ENCODE measurements at places on chromosomes 6 and 20. TPM values are rescaled to one million over a fixed set of nuclear protein-coding genes. Genes with fewer than 3 reads are reported as not detected.

The LAMA2 gene
- 91.5 TPM for total RNA-seq

The SEC63 gene
- total RNA-seq, result 116 TPM

The FHL5 gene
- total RNA-seq, result 37.9 TPM

The ADGRF5 gene
- total RNA-seq, result 24.1 TPM

The NKAPL gene
- total RNA-seq, result 2.8 TPM

The PCNA gene
- 30.3 TPM for total RNA-seq

The PROKR2 gene
- total RNA-seq, result not detected

The DUSP15 gene
- 1.0 TPM for total RNA-seq

The VEGFA gene
- total RNA-seq, result 88.4 TPM

The BMP7 gene
- total RNA-seq, result 0.65 TPM

The DNPH1 gene
- 42.5 TPM for total RNA-seq

The KIFC1 gene
- total RNA-seq, result 0.29 TPM

The HAO1 gene
- not detected for total RNA-seq

The RMND1 gene
- total RNA-seq, result 16.2 TPM

DNA sequence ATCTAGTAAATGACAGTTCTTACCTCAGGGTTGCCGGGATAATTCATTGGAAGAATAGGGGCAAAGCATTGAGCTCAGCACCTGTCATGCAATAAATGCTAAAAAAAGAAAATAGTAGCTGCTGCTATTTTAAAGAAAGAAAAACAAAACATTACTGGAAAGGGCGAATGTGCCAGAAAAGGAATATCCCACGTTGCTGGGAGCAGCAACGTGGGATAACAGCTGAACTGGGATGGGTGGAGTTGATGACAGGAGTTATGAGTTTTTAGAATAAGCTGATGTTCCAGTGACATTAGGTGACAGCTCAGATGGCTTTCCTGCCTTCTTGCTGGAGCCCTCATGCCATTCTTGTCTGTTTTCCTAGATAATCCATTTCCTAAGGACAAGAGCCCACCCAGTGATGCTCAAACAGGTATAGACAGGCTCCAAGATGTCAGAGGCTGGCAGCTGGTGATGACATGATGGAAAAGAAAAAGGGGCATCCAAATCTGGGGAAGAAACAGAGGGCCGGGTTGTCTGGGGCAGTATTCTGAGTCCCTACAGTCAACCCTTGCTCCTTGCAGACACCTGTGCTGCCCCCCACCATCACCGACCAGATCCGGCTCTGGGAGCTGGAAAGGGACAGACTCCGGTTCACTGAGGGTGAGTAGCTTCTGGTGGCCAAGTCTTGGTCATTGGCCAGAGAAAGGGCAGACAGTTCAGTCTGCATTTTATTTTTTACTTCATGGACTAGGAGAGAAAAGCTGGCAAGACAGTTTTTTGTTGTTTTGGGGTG is 1.1 kb upstream of the VARS2 start:
- DNase-seq, result no peak

GRCh38 chr20:41452226-41452625 is 85.6 kb upstream of the EMILIN3 start:
- no peak for DNase-seq

DNA sequence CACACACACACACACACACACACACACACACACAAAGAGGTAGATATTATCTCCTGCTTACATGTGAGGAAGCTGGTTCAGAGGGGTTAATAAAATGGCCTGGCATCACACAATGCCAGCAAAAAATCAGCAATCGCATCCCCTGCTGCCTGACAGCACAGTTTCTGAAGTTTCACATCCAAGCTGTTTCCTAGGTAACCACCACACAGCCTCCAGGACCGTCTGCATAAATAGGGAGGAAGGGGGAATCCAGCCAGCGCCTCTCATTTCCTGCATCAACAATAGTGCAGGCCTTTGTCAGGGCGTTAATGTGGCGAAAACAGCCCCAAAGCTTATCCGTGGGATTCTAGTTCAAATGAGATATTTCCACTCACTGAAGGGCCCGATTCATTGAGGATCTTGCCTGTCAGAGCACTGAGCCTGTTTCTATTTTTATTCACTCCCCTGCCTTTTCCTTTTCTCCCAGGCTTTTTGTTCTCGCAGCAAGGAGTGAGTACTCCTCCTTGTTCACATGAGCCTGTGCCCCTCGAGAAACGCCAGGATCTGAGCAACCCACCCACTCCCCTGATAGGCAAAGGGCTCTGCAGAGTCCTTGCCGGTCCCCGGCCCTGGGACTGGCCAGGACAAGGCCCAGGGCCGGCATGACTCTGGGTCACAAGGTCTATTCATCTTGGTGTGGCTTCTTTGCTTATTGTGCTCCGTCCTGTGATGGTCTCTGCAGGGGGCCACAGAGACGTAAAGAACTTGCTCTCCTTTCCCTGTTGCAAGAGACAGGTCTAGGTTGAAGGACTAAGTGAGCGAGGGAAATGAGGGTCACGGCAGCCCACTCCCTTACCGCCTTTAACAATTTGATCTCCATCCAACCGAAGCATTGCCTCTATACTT is 32.7 kb downstream of the TUBB2B start:
- DNase-seq, result peak; percentile 43

GRCh38 chr6:21523652-21524051 is 69.9 kb upstream of the SOX4 start:
- no peak for DNase-seq

DNA sequence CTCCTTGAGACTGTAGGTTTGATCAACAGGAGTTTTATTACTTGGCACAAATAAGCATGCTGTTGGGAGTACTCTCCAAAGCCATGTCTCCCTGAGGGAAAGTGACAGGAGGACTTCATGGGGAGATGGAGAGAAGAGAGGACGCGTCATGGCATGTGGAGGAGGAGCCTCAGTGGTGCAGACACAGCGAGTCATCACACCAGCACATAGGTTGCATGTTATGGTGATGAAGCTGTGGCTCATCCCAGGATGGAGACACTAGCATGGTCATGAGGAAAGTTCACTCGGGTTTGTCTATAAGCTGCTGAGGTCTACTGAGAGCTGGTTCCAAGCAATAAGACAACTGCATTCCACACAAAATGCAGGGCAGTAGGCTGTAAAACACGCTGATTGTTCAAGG is 13.2 kb upstream of the SSTR4 start:
- DNase-seq, result no peak

GRCh38 chr20:44711237-44711636 is 3.9 kb upstream of the CCN5 start:
- DNase-seq, result peak; percentile 69

GRCh38 chr6:52152711-52153160 is 33.4 kb upstream of the IL17A start:
- DNase-seq, result no peak

GRCh38 chr6:122077603-122078002 is 321.8 kb upstream of the HSF2 start:
- no peak for DNase-seq

GRCh38 chr6:153963352-153963751 is 75.7 kb upstream of the OPRM1 start:
- no peak for DNase-seq

DNA sequence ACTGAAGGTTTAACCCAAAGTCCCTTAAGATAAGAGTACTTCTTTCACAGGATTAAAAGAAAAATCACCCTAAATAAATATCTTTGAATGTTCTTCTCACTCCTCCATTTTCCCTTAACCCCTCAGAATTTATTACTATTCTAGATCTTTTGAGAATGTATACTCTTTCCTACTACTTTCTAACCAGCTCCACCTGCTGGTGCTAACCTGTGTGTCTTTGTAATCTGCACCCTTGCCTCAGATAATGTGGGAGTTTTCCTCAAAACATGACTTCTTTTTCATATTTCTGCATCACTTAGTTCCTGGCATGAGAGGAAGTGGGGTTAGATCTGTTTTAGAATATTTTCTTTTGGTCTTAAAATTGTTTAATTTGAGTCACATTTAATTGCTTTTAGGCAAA is 394.2 kb downstream of the BMP2 start:
- DNase-seq, result no peak

GRCh38 chr6:167130008-167130677 is 7.2 kb downstream of the CCR6 start:
- no peak for DNase-seq

DNA sequence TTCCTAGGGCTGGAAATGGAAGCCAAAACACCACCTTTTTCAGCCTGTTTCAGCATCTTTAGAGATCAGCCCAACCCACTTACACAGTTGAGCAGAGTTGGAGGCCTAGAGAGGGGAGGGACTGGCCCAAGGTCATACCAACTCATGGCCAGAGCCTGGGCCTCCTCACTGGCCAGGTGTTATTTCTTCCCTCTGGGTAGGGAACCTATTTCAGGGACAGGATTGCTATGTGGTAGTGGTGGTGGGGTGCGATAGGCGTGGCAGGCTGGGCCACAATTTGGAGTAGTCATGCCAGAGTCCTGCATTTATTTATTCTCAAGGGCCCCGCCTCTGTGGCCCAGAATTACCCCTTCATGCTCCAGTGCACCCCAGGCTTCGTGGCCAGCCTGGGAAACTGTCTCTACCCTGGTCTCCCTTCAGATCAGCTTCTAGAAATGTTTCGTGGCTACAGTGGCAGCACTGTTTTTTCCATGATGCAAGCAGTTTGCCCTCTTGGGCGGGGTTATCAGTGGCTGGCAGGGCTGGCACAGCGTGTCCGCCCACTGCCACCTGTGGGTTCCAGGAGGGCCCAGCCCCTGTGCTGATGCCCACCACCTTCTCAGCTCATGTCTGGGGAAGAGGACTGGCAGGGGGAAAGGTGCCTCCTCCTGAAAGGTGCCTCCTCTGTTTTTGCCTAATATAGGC is 6.2 kb downstream of the VEGFA start:
- DNase-seq, result peak; percentile 72

DNA sequence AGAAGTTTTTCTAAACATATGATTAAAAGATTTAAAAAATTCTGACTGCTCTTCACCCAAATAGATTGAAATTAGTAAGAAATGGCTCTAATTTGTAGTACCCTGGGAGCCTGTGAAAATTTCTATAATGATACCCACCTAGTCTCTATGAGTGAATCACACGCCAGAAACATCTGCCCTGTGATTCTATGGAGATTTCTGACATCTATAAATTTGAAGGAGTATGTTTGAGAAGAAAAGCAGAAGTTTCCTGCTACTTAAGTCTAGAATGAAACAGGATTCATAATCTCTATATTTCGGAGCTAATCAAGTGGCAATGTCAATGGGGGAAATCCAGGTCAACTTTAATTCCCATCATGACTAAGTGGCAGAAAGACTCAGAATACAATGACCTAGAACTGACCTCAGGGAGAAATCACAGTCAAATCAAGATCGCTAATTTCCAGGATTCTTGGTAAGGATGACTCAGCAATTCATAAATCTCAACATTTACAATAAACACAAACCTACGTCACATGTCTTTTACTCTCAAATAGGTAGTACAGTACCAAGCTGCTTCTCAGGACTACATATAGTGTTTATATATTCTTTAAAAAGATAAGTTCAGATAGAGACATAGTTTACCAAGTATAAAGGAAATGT is 186.2 kb upstream of the TNFAIP3 start:
- DNase-seq, result no peak

GRCh38 chr6:47438481-47439347 is 38.9 kb upstream of the CD2AP start:
- peak; percentile 78 for DNase-seq

GRCh38 chr6:168999392-168999791 is 254.3 kb downstream of the THBS2 start:
- no peak for DNase-seq

GRCh38 chr6:157954150-157955117 is 27.2 kb upstream of the SYNJ2 start:
- DNase-seq, result no peak

- DNase-seq, result no peak
Observed at GRCh38 chr6:163189609-163190008, 224.9 kb upstream of the QKI start.

DNA sequence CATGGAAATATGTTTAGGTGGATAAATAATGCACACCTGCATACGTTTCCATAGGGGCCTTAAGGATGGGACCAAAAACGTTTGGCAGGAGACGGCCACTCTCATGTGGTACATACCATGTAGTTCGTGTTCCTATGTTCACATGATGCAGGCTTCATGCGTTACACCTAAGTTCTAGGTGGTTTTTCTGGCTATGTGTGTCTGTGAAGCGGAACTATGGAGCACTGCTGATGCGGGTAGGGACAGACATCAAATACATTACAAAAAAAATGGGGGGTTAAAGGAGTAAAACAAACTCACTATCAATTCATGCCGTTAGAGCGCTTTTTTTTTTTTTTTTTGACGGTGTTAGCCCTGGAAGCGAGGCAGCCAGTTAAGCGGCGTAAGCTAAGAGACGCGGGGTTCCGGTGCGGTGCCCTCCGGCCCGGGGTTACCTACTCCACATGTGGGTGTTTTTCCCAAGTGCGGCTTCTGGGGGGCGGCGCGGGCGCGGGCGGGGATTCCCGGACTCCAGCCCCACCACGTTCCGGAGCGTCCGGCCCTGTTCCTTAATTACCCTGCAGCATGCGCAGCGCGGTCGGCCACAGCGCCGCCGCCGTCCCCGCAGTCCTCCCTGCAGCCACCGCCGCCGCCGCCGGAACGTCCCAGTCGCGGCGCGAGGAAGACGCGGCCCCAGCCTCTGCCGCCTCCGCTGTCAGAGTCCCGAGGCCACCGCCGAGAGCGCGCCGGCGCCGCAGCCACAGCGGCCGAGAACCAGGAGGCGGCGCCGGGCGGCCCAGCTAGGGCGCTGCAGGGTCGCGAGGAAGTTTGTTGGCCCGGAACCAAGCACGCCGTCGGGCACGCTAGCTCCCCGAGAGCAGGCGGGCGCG is 648 bp downstream of the COL19A1 start:
- DNase-seq, result peak; percentile 85

GRCh38 chr6:25251426-25251825 is 27.7 kb upstream of the CARMIL1 start:
- DNase-seq, result no peak

GRCh38 chr6:21348504-21349195 is 244.9 kb upstream of the SOX4 start:
- DNase-seq, result peak; percentile 84

DNA sequence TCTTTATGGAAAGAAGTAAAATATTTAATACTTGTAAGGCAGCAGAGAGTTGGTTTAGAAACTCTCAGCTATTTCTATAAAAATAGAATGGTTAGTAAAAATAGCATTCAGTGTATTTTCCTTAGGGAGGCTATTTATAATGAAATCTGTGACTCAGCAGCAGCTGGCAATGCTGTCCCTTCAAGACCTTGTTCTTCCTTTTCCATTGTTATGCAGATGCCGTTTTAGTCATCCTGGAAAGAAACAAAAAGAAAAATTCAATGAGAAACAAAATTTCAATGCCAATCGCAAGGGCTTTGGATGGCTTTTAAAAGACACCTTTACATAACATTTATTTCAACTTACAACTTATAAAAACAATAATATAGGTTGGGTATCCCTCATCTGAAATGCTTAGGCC is 17.5 kb downstream of the MPC1 start:
- no peak for DNase-seq

GRCh38 chr20:53180928-53181362 is 208.8 kb downstream of the TSHZ2 start:
- no peak for DNase-seq

DNA sequence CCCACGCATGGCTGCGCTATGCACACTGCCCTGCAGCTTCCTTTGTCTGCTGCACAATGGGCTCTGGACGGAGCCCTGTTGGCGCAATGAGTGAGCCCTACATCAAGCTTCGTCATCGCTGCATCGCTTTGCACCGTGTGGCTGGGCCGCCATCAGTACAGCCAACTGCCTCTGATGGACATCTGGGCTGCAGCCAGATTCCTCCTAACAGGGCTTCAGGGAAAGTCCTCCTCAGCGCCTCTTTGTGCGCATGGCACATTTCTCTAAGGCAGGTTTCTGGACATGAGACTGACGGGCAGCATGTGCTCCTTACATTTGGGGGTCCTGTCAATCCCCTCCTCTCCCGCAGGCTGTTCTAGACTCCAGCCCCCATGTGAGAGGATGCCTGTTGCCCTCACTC is 29.7 kb upstream of the ANGPT4 start:
- DNase-seq, result peak; percentile 50
